ENCODE measurements at places on chromosomes 2 and 18.

- no peak for DNase-seq
Observed at GRCh38 chr18:10290638-10291235, 163.7 kb upstream of the APCDD1 start.

- DNase-seq, result no peak
Observed at GRCh38 chr18:52312346-52312745, 27.7 kb upstream of the DCC start.

- DNase-seq, result peak; percentile 18
Observed at GRCh38 chr2:233225230-233226068, 26.0 kb upstream of the ATG16L1 start.

GRCh38 chr2:192978395-192978794, 783.7 kb upstream of the TMEFF2 start:
- DNase-seq, result no peak

DNA sequence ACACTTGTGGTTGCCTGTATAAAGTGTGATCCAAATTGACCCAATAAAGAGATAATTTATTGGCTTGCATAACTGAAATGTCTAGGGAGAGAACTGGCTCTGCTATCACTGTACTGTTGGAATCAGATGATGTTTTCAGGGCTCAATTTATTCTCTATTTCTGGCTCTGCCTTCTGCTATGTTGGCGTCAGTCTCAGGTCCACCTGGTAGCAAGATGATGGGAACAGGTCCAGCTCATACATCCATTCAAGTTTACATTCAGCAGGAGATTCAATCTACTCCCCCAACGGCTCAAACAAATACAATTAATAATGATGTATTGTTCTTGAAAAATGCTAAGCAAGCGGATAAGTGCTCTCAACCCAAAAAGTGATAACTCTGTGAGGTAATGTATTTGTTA, 297.7 kb upstream of the SYT4 start:
- no peak for DNase-seq

DNA sequence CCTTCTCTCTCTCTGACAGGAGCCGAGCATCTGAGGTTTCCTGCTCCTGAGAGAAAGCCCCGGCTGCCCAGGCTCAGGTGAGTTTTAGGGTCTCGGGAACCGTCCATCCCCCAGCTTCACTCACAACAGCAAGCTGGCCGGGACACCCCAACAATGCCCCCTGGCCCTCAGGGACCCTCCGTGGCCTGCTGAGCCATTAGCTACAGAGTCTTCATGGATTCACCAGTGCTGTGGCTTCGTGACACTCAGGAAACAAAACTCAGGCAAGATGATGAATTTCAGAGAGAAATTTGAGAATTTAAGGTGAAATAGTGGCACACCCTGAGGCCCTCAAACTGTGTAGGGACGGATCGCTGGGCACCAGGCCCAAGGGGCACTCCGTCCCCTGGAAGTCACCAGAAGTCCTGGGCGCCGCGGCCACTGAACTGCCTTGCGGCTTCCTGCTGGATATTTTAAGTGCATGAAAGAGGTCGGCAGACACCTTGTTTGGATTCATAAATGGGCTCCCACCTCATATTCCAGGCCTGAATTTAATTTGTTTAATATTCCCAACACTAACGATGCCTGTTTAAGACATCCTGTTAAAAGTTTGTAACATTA, 368.3 kb upstream of the SALL3 start:
- no peak for DNase-seq

DNA sequence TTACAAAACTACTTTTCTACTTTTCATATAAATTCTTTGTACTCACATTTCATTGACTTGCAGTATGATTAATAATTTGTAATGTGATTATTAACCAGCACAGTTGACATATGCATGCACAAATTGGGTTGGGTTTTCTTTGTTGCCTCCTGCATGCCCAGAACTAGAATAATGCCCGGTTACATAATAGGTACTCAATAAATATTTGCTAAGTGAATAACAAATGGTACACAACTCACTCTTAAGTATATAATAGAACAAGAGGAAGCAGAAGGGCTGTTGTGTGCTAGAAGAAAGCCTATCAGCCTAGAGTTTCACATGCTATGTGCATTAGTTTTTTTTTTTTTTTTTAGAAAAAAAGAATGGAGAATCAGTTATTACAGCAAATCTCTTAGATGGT, 9.3 kb downstream of the RDH14 start:
- no peak for DNase-seq

GRCh38 chr2:21644266-21644665, 520.5 kb downstream of the TDRD15 start:
- DNase-seq, result no peak

DNA sequence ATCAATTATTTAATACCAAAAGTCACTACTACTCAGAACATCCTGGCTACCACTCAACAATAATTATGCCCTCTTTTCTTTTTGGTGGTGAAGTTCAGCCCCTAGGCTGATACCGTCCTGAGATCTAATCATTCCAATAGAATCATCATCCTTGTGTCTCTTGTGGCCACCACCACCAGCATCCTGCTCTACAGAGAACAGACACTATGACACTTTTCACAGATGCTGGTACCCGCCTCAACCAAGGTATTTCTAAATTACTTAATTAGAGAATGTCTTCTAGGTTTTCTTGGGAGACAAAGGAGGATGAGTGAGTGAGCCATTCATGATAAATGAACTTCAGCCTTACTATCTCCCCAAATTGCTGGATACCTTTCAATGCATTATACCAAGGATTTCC, 60.0 kb downstream of the TDRD15 start:
- DNase-seq, result no peak

GRCh38 chr2:53475766-53476165, 291.8 kb upstream of the CHAC2 start:
- peak; percentile 51 for DNase-seq

- peak; percentile 56 for DNase-seq
Observed at GRCh38 chr2:232292395-232293154, 86.0 kb upstream of the ALPP start.

DNA sequence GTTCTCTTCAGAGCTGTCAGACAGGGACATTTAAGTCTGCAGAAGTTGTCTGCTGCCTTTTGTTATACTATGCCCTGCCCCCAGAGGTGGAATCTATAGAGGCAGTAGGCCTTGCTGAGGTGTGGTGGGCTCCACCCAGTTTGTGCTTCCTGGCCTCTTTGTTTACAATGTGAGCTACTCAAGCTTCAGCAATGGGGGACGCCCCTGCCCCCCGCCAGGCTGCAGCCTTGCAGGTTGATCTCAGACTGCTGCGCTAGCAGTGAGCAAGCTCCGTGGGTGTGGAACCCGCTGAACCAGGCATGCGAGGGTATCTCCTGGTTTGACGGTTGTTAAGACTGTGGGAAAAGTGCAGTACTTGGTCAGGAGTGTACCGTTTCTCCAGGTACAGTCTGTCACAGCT, 24.0 kb upstream of the PAIP2B start:
- no peak for DNase-seq

GRCh38 chr2:1446301-1446700, 33.0 kb downstream of the TPO start:
- DNase-seq, result peak; percentile 31

GRCh38 chr2:31888550-31888949, 122.3 kb downstream of the MEMO1 start:
- no peak for DNase-seq

- DNase-seq, result peak; percentile 74
Observed at GRCh38 chr2:12261986-12262680, 454.6 kb upstream of the TRIB2 start.

DNA sequence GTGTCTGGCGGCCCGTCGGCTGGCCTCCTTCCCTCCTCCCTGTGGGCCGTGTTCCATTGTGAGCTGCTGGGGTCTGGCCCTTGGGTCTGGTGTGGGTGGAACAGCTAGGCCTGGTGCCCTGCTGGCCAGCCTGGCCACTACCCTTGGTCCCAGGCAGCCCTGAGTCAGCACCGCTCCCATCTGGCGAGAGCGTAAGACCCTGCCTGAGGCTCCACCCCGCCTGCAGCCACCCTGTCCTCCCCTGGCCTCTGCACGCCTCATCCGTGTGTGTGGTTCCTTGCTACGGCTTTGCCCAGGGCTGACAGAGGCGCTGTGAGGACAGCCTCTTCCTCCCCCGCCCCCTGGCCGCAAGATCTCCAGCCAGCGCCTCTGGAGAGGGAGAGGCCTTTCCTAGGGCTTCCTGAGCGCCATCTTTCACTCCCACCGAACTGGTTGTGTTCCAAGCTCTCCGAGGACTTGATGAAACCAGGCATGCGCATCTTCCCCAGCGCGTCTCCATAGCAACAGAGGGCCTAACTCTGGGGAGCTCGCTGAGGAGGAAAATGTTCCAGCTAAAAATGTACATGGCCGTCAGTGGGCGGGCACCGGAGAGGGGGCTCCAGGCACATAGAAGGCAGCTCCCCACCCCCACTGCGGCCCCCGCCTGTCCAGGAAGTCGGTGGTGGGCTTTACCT, 83.0 kb downstream of the STPG4 start:
- DNase-seq, result no peak

- no peak for DNase-seq
Observed at GRCh38 chr2:231905026-231905425, 21.2 kb downstream of the NPPC start.

DNA sequence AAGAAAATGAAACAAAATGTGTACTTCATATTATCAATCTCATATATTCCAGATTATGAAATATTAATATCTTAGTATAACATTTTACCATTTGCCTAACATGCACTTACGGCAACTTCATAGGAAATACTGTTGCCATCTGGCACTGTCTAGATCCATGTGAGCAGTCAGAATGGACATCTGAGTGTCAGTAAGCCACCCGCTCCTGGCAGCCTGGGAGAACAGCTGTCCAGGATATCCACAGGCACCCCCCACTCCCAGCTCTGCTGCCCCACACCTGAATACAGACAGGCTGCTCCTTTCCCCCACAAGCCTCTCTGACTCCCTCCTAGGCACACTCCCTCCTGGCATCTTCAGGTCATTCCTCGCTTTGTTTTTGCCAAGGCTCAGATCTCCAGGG, 127.0 kb downstream of the GAREM1 start:
- DNase-seq, result no peak
